ENCODE measurements at places on chromosomes 2 and 18.

DNA sequence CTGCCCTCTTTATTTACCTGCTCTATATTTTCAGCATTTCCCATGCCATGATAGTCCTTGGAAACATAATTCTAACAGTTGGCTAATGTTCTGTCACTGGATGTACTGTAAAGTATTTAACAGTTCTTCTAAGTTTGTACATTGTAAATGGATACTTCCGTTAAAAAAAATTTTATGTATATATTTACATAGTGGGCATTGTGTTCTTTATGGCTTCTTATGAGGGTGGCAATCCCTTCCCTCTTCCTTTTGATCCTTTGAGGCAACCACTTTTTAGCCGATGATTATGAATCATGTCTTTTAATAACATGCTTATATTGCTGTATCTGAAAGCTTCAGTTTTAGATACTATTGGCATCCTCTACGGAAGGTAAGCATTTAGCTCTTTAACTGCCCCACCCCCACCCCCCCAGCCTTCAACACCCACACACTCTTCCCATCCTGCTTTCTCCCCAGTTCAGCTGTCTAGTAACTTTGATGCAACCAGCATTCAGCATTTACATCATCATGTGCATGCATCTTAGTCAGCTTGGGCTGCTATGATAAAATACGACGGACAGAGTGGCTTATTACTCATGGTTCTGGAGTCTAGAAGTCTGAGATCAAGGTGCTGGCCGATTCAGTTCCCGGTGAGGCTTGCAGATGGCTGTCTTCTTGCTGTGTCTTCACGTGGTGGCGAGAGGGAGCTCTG is 21.0 kb upstream of the EDAR start:
- DNase-seq, result no peak

DNA sequence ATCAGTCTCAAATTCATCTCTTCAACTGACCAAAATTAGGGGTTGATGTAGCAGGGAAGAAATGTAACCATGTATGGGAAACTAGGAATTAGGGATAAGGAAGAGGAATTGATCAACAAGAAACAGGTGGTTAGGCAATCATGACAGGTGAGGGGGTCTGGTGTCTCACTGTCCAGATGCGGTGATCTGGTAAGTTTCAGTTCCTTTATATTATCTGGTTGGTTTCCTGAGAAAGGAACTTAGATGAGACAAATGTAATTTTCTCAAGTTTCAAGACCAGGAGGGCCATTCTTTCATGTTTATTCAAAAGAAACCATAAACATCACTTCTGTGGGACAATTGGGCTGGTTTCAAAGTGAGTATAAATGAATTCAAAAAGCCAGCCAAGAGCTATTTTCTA is 306.2 kb upstream of the KCNJ3 start:
- no peak for DNase-seq

- DNase-seq, result peak; percentile 29
Measured at GRCh38 chr2:206086716-206087350, 859 bp upstream of the INO80D start.

DNA sequence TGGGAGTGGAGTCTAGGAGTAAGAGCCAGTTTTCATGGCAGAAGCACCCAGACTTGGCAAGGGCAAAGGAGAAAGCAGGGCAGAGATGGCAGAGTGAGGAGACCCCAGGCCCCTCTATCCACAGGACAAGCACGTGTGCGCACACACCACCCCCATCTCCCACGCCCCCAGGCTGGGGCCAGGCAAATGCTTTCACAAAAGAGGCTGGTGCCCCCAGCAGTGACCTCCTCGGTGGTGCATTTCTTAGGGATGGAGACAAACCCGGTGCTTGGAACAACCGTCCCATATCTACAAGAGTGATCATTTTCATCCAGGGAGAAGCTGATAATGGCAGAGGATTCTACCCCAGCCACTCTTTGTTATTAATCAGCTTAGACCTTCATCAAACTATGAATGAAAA is 62.0 kb downstream of the KCNF1 start:
- no peak for DNase-seq

GRCh38 chr2:97671526-97671925 is 2.0 kb downstream of the C2orf92 start:
- DNase-seq, result no peak

DNA sequence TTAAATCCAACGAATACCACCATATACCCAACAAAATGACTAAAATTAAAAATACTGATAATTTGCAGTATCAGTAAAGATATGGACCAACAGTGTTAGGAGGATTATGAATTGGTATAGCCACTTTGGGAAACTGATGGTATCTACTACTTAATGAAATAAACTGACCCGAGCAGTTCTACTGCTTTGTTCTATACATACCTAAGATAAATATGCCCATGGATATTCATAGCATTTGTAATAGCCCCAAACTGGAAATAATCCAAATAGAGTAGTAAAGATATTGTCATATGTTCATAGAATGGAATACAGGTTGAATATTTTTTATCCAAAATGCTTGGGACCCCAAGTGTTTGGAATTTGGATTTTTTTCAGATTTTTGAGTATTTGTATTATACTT is 20.7 kb downstream of the PPP1CB start:
- no peak for DNase-seq

GRCh38 chr2:85661139-85661858 is 6.7 kb downstream of the SFTPB start:
- DNase-seq, result no peak

GRCh38 chr2:40814616-40815015 is 362.7 kb upstream of the SLC8A1 start:
- no peak for DNase-seq

GRCh38 chr2:136770384-136770783 is 5.0 kb downstream of the THSD7B start:
- no peak for DNase-seq
